ENCODE measurements at places on chromosomes 1 and 21.

DNA sequence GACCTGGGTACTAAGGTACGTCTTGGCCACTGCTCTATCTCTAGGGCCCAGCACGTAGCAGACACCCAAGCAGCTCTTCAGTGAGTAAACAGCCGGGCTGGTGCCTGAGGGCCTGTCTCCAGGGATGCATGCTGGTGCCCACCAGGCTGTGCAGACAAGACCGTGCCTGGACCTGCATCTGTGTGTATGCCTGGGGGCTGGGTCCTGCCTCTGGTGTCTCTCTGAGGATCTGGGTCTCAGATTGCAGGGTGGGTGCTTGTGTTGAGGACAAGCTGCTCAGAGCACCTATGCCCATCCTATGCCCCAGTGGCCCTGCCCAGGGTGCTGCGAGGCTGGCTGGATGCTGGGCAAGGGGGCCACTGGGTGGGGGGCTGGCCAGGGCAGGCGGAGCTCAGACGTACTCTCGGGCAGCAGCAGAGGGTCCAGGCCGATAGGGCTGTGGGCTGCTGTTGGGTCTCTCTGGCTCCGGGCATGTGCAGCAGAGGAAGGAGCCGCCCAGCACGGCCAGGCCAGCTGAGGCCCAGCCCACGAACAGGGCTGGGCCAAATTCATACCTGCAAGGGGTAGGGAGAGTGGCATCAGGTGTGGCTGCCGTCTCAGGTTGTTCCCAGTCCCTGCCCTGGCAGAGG is 4.4 kb downstream of the CLDN19 start:
- DNase-seq, result no peak

DNA sequence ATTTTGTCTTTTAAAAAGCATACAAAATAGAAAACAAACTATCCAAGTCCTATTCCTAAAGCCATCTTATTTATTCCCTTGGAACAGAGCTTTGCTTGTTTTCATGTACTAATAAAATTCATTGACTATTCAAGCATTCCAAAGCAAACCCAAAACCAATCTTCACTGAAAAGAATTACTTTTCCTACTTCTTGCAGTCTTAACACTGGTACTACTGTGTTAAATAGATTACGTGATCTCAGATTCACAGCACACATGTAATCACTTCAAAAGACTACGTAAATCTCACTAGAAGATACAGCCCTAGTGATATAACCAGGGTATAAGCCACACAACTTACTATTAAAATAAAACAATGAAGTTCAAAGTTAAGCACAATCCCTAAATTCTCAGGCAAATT is 39.0 kb downstream of the ZZZ3 start:
- DNase-seq, result no peak

GRCh38 chr21:36788120-36788638 is 89.3 kb downstream of the SIM2 start:
- DNase-seq, result no peak

GRCh38 chr1:118217141-118217838 is 32.3 kb upstream of the SPAG17 start:
- no peak for DNase-seq

DNA sequence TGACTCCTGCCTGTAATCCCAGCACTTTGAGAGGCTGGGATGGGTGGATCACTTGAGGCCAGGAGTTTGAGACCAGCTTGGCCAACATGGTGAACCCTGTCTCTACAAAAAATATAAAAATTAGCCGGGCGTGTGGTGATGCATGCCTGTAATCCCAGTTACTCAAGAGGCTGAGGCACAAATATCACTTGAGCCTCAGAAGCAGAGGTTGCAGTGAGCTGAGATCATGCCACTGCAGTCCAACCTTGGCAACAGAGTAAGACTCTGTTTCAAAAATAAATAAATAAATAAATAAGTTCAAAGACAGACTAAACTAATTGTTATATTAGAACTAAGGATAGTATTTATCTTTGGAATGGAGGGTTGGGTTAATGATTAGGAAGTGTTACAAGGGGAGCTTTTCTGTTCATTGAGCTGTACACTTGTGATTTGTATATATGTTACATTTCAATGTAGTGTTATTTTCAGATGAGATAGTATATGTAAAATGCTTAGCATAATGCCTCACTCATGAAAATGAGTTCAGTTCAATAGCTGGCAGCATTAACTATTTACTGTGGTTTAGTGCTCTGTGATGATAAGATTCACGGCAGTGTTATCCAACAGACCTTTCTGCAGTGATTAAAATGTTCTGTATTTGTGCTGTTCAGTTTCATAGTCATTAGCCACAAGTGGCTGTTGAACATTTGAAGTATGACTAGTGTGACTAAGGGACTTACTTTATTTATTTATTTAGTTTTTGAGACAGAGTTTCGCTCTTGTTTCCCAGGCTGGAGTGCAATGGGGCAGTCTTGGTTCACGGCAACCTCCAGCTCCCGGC is 47.7 kb downstream of the OSBPL9 start:
- DNase-seq, result no peak

GRCh38 chr21:35652196-35652595 is 408.1 kb downstream of the SETD4 start:
- DNase-seq, result no peak

GRCh38 chr1:203311368-203312301 is 6.3 kb downstream of the BTG2 start:
- no peak for DNase-seq

GRCh38 chr1:71587961-71588360 is 507.1 kb upstream of the ZRANB2 start:
- DNase-seq, result no peak

GRCh38 chr1:150809651-150810050 is 1.6 kb upstream of the CTSK start:
- DNase-seq, result no peak

DNA sequence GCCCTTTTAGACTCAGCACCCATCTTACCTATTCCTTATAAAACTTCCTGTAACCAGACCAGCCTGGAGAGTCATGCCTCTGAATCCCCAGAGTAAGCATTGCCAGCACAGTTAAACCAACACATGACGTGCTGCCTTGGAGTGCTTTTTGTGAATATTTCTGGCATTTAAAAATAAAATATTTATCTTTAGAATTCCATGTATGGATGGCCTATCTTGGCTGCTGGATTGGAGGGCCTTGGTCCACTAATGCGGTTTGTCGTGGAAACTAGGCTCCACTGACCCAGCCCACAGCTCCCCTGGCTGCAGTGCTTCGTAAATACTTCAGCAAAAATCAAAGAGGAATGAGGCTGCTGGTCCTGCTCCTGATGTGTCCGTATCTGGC is 17.5 kb downstream of the MTARC1 start:
- no peak for DNase-seq

DNA sequence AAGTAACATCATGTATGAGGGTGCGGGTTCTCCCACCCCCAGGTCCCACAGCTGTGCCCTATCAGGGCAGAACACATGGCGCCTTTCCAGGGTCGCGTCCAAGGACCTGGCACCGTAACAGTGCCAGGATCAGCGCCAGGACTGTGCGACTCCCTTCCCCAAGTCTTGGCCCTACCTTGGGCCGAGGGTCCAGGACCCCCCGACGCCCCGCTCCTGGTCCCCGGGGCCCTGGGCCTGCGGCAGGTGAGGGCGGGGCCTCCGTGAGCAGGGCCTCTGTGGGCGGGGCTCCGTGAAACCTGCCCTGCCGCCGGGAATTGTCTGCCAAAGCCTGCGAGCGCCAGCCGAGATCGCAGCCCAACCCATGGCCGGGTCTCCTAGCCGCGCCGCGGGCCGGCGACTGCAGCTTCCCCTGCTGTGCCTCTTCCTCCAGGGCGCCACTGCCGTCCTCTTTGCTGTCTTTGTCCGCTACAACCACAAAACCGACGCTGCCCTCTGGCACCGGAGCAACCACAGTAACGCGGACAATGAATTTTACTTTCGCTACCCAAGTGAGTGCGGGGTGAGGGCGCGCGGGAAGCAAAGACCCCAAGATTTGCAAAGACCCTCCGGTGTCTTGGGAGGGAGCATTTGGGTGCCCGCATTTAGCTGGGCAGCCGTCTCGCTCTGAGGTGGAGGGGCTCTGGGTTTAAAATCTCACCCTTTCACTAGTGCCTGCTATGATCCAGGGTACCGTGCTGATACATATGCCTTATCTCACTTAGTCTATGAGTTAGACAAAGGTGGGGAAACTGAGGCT is at the start of gene RHBG:
Gene RHBG, plus strand, starts transcription at position 323 of the 796 bp plus-strand sequence. Its CDS starts 39 bp downstream, at position 362.
- DNase-seq, result no peak

DNA sequence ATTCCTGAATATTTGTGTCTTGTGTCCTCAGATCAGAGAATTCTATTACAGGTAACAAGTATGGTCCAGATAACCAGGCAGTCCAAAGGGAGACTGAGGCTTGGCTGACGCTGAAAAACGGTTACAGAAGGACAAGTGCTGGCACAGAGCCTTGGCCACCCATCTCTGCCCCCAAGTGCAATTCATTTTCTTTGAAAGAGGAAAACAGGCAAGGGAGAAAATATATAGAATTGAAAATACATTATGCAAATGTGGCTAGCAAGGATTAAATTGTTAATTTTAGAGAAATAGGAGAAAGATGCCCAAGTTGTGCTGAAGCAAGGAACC is 1.2 kb downstream of the SORT1 start:
- no peak for DNase-seq

GRCh38 chr1:9269721-9270120 is 23.0 kb upstream of the SPSB1 start:
- no peak for DNase-seq

- no peak for DNase-seq
Observed at GRCh38 chr1:198620951-198621824, 17.7 kb upstream of the PTPRC start.

- DNase-seq, result no peak
Observed at GRCh38 chr1:203463469-203464062, 12.0 kb upstream of the PRELP start.

DNA sequence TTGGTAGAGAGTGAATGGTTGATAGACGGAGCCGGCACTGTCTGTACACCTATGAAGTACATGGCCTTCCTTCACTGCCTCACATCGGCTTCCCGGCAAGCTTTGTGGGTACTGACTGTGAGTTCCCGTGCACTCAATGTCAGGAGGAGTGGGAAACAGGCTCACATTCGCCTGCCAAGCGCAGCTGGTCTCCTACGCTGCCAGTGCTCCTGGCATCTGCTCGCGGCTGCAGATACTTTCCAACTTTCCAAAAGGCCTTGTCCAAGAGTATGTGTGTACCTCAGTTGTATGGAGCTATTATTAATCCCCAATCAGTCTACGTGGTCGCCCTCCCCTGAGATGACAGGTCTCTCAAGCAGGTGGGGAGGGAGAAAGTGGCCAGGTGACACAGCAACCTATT is 180.8 kb downstream of the ZSCAN20 start:
- DNase-seq, result no peak

DNA sequence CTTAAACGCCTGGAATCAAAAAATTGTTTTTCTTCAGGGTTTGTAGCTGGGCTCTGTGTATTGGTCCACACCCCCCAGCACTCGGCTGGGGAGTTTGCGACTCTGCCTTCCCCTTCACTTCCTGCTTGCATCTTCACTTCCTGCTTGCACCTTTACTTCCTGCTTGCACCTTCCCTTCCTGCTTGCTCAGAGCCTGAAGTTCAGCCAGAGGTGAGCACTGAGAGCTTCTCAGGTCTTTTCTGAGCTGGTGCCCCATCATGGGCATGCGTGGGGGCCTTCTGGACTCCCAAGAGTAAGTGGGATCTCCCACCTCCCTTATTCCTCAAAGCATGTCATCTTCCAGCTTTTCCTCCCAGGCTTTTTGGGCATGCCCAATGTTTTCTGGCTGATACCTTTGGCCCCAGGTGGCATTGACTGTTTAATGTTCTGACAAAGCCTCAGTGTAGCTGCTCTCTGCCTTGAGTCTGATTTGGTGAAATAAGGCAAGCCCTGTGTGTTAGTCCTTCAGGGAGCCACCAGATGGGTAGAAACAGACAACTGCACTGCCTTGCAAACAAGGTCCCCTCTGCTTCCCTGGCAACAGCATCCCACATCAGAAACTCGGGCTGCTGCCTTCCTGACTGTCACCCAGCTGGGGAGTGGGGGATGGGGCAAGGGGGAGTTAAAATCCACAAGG is 3.5 kb downstream of the KRTAP10-2 start:
- DNase-seq, result no peak

- no peak for DNase-seq
Observed at GRCh38 chr1:232472485-232473041, 157.4 kb downstream of the SIPA1L2 start.

- DNase-seq, result no peak
Observed at GRCh38 chr1:11098931-11099309, 749 bp downstream of the EXOSC10 start.

- DNase-seq, result no peak
Observed at GRCh38 chr1:51000651-51001050, 30.6 kb downstream of the CDKN2C start.

GRCh38 chr1:180862305-180862704 is 50.4 kb upstream of the KIAA1614 start:
- DNase-seq, result no peak

DNA sequence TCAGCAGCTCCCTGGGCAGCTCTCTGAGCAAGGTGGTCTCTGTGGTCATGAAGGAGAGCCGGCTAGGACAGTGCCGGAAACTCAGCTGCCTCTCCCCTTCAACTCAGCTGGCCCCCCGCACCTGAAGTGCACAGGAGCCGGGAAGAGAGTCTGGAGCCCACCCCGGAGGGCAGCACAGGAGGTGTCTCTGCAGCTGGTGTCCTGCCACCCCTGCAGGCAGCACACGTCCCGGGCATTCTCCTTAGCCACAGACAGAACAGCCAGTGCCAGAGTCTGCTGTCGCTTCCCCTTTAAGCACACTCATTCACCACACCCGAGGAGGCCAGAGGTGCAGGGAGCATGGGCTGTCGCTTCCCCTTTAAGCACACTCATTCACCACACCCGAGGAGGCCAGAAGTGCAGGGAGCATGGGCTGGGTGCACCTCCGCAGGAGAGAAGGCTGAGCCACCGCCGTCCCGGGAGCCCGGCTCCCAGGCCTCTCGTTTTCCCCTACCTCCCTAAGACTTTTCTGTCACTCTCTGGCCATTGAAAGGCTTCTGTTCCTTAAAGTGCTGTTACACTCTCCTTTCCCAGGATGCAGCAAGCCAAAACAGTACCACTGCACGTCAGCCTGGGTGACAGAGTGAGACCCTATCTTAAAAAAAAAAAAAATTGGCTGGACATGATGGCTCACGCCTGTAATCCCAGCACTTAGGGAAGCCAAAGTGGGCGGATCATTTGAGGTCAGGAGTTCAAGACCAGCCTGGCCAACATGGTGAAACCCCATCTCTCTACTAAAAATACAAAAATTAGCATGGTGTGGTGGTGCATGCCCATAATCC is 16.9 kb upstream of the SAMD11 start:
- DNase-seq, result no peak

- no peak for DNase-seq
Observed at GRCh38 chr1:203661572-203661971, 34.9 kb downstream of the ATP2B4 start.

- DNase-seq, result no peak
Observed at GRCh38 chr1:26160527-26161414, 1.9 kb downstream of the FAM110D start.

DNA sequence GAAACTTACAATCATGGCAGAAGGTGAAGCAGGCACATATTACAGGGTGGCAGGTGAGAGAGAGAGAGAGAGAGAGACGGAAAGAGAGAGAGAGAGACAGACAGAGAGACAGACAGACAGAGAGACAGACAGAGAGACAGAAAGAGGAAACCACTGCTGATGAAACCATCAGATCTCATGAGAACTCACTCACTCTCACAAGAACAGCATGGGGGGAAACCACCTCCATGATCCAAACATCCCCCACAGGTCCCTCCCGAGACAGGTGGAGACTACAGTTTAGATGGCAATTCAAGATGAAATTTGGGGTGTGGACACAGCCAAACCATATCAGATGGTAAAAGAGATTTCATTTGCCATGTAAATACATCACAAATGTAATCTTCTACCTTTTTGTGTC is 708.1 kb downstream of the MRPL39 start:
- no peak for DNase-seq

GRCh38 chr1:112618114-112618720 is 724 bp downstream of the ST7L start:
- DNase-seq, result no peak

GRCh38 chr1:160488347-160489058 is 34.6 kb downstream of the SLAMF6 start:
- no peak for DNase-seq
